ENCODE measurements at places on chromosomes 6 and 20. TPM values are rescaled to one million over a fixed set of nuclear protein-coding genes. Genes with fewer than 3 reads are reported as not detected.
A peak's percentile ranks its signal among the peaks of the same experiment; 100 is the strongest.

- DNase-seq = no peak
Measured at GRCh38 chr6:42293386-42293977, 75.8 kb upstream of the MRPS10 start.

GRCh38 chr6:6751619-6752023, 163.1 kb downstream of the LY86 start:
- no peak for DNase-seq

- no peak for DNase-seq
Measured at GRCh38 chr6:29758761-29759160, 35.5 kb downstream of the HLA-F start.

The CD24 gene
- 193 TPM for total RNA-seq

The FAXC gene
- total RNA-seq = 12.2 TPM

DNA sequence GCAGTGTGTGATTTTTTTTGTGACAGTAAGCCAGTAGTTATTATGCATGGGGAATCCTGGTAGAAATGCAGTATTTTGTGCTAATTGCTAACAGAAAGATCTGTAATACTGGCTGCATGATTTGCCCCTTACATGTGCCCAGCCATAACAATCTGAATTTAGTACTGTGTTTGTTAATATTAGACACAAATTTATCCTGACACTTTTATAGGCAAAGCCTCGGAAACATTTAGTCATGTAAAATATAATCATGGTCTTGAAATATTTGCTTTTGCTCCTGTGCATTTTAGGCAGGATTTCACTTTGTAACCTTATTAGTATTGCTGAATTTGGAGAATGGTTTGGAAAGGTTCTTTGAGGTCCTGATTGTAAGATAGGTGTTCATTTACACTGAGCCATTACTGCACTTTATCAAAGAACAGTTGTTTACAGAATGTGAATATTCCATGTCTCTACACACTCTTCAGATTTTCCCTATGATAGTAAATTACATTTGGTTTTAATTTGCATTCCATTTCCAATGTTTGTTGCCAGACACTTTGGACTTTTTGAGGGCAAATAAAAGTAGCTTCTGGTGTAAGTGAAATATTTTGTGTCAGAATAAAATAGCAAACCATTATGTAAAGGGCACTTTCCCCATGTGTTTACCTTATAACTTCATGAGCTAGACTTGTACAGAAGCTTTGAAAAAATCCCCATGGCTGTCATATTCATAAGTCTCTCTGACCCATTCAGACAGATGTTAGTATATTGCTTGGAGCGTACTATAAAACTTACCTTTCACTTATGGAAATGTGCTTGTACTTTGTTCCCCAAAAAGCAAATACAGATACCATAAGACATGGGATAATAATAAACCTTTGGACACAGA, 349.9 kb downstream of the ARHGAP18 start:
- no peak for DNase-seq

DNA sequence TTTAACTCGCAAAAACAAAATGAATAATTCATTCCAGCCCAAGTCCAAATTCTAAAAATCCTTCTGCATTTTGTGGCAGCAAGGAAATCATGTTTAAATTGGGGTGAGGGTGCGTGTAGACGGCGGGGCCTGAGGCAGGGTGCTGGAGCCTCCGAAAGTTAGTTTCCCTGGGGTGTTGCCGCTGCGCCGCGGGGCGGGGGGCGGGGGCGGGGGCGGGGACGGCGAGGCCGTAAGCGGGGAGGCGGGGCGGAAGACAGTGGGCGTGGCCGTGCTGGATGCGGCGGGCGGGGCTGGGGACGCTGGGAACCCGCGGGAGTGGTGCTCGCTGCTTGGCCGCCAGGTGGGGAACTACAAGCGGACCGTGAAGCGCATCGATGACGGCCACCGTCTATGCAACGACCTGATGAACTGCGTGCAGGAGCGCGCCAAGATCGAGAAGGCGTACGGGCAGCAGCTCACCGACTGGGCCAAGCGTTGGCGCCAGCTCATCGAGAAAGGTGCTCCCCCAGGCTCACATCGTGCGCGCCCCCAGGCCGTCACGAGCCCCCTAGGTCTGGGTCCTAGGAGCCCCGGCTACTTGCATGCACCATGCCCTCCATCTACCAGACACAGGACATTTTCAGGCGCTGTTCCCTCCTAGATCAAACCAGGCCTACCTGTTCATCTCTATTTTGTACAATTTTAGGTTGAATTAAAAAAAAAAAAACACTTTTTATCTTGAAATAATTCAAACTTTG, 29.0 kb downstream of the SPDEF start:
- DNase-seq = peak; percentile 95

The GNAS-AS1 gene
- total RNA-seq = 1.3 TPM

DNA sequence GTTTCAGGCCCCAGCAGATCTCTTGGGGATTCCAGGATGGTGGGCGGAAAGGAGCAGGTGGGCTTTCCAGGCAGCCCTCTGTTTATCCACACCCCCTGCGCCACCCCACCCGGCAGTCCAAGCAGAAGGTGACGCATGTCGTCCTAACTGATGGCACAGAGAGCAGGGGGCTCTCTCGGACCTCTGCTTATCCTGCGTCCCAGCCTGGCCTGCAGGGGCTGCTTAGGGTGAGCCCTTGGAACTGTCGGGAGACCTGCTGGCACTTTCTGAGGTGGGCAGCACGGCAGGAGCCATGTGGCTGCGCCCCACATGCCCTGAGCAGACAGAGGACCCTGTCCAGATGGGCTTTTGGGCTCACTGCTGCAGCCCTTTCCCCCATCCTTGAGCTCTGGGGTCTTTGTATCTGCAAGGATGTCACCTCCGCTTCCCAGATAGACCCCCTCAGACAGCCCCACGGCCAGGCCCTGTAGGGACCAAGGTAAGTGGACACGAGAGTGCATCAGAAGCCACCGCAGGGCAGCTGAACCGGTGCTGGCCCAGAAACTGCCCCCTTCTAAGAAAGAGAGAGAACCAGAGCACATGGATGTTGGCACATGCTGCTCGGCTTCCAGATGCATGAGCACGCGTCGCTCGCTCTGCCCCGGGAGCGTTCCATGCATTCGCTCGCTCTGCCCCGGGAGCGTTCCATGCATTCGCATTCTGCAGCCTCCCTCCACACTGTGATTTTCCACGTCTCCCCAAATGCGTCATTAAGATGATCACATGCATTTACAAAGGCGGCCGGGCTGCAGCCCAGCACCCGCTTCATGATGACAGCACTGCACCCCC, 246.7 kb downstream of the TAF4 start:
- no peak for DNase-seq

The SNAP91 gene
- 0.65 TPM for total RNA-seq

GRCh38 chr6:110741517-110741916, 73.8 kb downstream of the CDK19 start:
- DNase-seq = no peak

The CLDN20 gene
- total RNA-seq = 0.54 TPM

- DNase-seq = no peak
Measured at GRCh38 chr6:147325557-147325956, 121.3 kb downstream of the STXBP5 start.

Measured in Daoy (cell line).